EL (cell line): ENCODE measurements at places on chromosomes 5 and 9.

GRCh38 chr5:14787801-14788579, 83.6 kb downstream of the ANKH start:
- DNase-seq = no peak

GRCh38 chr9:117649126-117649525, 55.1 kb upstream of the TLR4 start:
- no peak for DNase-seq

- DNase-seq = peak; percentile 44
Measured at GRCh38 chr9:95874989-95875304, 544 bp upstream of the ERCC6L2 start.

- no peak for DNase-seq
Measured at GRCh38 chr5:20497356-20497755, 509.4 kb upstream of the CDH18 start.

GRCh38 chr9:16704116-16705110, 166.1 kb downstream of the BNC2 start:
- DNase-seq = no peak

- no peak for DNase-seq
Measured at GRCh38 chr5:175872287-175873087, 1.1 kb downstream of the CPLX2 start.

DNA sequence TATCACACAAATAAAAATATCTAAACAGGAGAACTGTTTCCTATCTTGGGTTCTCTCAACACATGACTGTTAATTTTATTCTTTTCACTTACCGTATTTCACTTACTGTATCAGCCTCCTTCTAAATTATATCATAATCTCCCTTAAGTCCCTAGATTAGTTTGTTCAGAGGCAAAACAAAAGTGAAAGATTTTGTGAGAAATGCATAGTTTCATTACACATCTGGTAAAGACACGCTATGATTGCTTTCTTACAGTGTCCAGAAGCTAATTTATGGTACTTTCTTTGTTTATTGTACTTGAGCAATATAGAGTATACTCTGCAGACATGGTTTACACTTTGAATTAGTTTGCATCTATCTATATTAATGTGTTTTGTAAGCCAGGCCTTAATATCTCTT, 159.7 kb upstream of the TLX3 start:
- DNase-seq = no peak

DNA sequence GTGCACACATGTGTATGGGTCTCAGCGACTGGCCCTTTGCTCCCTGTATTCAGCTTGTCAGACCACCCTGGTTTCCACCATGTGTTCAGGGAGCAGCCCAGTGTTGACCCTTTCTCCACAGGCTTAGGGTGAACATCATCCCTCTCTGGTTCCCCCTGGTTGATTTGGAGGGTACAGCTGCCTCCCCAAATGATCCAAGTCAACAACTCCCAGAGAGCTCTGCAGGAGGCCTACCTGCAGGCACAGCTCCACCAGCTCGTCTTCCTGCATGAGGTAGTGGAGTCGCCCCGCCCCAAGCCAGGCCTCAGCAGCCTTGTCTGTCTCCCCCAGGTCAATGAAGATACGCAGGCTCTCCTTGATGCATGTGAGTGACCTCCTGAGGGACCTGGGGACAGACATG, 50.5 kb downstream of the SH3TC2 start:
- DNase-seq = no peak

DNA sequence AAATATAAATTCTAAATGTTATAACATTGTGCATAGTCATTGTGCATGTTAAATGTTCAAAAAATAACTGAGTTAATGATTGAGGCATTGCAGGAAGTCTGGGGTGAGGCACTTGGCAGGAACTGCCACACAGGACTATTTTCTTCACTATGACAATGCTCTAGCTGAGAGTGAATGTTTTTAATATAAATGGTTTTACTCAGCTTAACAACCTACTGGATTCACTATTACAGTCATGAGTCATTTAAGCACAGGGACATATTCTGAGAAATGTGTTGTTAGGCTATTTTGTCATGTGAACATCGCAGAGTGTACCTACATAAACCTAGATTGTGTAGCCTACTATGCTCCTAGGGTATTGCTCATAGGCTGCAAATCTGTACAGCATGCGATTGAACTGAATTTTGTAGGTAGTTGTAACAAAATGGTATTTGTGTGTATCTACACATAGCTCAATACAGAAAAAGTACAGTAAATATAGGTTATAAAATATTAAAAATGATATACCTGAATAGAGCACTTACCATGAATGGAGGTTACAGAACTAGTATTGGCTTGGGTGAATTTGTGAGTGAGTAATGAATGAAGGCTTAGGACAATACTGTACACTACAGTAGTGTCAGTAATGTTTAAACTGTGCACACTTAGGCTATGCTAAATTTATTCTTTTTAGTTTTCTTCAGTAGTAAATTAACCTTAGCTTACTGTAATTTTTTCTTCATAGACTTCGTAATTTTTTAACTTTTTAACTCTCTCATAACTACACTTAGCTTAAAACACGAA, 346.1 kb upstream of the PTGER4 start:
- peak; percentile 56 for DNase-seq

- no peak for DNase-seq
Measured at GRCh38 chr5:180832638-180833068, 28.4 kb downstream of the ZFP62 start.
